ENCODE measurements at places on chromosomes 3 and 15.

DNA sequence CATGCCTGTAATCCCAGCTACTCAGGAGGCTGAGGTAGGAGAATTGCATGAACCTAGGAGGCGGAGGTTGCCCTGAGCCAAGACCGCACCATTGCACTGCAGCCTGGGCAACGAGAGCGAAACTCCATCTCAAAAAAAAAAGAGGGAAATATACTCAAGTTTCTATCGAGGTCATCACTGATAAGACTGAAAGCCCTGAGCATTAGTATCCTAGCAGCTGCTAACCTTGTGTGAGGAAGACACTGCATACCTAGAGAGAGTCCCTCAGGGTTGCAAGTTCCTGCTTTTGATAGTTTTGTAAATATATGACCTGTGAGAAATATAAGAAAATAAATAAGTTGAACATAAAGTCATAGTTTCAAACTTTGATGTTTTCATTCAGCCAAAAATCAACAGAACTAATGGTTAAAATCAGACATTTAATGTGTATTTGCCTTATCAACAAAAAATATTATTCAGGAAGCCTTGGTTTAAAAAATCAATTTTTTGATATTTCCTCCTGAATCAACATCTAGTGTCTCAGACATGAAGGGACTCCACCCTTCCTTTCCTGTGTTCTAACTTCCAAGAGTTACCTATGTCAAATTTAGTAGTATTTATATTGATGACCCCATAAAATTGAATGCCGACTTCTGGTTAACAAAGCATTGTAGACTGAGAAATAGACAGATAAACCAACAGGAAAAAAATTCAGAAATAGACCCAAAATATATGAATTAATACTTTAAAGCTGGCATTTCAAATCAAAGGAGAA is 19.8 kb upstream of the USP3 start:
- no peak for DNase-seq

- DNase-seq, result no peak
These were observed 84.3 kb downstream of the MTHFS start for GRCh38 chr15:79812541-79812940.

DNA sequence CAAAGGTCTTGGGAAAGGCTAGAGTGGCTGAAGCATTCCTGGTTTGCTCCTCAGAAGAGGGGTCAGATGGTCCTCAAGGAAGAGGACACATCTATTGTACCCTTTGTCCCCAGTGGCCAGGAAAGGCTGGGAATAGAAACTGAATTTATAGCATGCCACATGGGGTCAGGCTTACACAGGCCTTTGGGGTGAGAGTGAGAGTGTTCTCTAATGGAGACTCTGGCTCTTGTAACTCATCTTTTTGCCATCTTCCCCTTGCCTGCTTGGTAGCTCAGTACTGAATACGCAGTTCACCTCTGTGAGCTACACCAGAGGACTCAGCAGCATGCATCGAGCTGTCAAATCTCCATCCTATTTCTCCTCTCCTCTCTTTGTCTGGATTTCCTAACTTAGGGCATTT is 87.5 kb downstream of the ATP2B2 start:
- no peak for DNase-seq

- DNase-seq, result no peak
These were observed 10.9 kb downstream of the SEMA7A start for GRCh38 chr15:74422652-74423430.

GRCh38 chr3:110810356-110810755 is 261.3 kb upstream of the NECTIN3 start:
- no peak for DNase-seq

- no peak for DNase-seq
These were observed 2.0 kb upstream of the ST8SIA2 start for GRCh38 chr15:92391640-92392039.

GRCh38 chr15:65377976-65378366 is at the start of gene IGDCC3:
Gene IGDCC3, minus strand, starts transcription at chr15:65378002. Its CDS starts 214 bp downstream, at chr15:65377788.
- no peak for DNase-seq

- no peak for DNase-seq
These were observed 26.9 kb downstream of the ZNF589 start for GRCh38 chr3:48267782-48268181.

DNA sequence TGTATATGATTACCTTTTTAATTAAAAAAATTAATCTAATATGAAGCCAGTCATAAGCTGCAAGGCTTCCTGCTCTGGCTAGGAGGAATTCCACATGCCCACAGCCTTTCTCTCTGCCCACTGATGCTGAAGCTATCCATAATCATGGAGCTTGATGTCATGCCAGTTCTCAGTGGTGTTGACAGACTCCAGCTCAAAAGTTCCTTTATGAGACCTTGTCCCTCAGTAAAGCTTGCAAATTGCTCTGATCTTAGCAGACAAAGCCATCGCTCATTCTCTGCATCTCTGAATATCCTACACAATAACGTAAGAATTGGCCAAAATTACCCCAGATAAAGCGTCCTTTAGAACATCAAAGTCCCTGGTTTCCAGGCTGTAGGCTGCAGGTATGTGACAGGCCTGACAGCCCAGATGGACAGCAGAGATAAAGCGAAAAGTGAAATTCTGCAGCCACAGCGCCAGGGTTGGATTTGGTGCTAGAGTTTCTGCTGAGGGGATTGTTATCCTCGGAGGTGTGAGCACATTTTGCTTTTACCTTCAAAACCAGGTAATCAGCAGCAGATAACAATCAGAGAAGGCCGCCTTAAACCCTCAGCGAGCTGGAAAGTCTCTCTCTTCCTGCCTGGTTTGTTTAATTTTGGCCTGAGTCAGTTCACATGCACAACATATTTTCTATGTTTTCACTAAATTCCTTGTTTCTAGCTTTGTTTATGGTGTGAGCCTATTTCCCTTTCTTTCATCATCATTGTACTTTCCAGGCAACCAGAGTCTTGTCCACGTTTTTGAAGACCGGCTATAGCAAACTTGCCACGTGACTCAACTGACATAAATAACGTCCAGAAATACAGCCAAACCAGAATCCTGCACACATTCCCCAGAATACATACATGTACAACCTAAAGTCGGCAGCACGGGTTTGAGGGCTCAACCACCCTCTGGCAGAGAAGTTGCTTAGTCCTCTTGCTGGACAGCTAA is 36.6 kb upstream of the ALDH1A3 start:
- DNase-seq, result peak; percentile 56

DNA sequence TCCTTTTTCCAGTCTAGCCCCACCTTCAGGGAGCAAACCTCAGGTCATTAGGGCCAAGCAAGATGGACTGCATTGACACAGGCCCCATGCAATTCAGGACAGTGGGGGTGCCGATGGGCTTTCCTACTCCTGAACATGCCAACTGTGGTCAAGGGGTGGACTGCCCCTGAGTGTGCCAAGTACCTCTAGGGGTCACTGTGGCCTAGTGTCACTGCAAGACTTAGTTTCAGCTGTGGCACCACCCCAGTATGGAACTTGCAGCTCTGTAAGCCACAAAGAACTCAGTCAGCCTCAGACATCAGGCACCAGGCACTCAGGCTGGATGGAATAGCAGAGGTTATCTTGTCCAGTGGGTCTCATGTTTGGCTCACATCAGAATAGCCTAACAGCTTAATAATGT is 32.3 kb downstream of the EXOG start:
- no peak for DNase-seq

- DNase-seq, result no peak
These were observed 203.7 kb downstream of the TJP1 start for GRCh38 chr15:29618586-29618985.

- DNase-seq, result no peak
These were observed 24.9 kb upstream of the GNB4 start for GRCh38 chr3:179476215-179476614.

DNA sequence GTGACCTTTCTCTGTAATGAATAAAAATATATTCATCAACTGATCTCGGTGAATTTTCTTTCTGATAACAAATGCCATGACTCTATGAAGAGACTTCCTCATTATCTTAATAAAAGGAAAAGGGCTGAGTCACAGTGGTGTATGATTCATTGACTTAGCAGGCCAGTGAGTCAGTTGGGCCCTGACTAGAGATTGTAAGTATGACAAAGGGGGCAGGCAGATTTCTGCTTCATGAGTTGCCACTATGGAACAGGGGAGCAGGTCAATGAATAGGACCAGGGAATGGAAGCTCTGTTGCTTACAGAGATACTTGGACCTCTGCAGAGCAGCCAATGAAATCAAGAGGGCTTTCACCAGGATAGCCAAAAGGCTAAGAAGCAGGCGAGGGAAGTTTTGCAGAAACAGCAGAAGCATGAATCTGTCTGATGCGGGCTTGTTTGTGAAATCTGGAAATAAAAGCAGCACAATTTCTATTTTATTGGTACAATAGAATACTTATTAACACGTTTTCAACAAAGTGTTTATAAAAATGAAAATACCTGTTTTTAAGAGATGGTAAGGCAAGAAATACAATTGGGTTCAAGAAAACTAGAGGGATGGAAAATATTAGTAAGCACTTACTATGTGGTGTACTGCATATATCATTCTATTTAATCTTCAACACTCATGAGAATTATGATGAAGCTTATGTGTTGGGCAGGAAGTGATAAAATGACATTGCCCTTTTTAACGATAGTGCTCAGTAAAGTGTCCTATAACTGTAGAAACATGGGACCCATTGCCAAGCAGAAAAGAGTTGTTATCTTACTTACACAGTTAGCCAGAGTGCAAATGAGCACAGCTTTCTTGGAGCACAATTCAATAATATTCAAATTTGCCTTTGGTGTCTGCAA is 169.8 kb upstream of the MYRIP start:
- DNase-seq, result peak; percentile 82

DNA sequence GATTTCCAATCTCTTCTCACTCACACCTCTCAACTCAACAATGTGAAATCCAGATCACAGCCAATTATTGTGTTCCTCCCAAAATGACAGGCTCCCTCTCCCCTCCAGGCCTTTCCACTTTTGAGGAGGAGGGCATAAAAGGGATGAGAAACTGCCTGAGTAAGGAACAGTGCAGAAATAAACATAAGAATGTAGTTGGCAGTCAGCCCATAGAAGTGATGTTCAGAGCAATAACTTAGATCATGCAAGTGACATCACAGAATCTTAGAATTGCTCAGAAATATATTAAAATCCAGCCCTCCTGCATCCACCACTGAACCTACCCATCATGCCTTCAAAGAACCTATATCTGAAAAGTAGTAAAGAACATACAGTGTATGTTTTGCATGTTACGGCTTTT is 299.4 kb upstream of the GADL1 start:
- DNase-seq, result no peak

GRCh38 chr3:122955916-122956692 is 71.5 kb downstream of the SEMA5B start:
- DNase-seq, result no peak

- no peak for DNase-seq
These were observed 104.9 kb upstream of the IQSEC1 start for GRCh38 chr3:13178107-13178506.

- no peak for DNase-seq
These were observed 9.1 kb upstream of the ISL2 start for GRCh38 chr15:76327191-76328105.

GRCh38 chr3:159989973-159990846 is 1.6 kb downstream of the IL12A start:
- no peak for DNase-seq

GRCh38 chr3:113136071-113136470 is 75.3 kb upstream of the BOC start:
- no peak for DNase-seq

DNA sequence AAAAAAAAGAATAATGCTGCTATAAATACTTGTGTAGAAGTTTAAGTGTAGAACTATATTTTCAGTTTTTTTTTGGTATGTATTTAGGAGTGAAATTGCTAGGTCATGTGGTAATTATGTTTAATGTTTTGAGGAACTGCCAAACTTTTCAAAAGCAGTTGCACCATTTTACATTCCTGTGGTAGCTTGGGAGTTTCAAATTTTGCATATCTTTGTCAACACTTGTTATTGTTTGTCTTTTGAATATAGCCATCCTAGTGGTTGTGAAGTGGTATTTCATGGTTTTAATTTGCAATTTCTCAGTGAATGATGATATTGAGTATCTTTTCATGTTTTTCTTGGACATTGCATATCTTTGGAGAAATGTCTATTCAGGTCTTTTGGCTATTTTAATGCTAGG is 30.4 kb downstream of the SKIL start:
- DNase-seq, result peak; percentile 2

DNA sequence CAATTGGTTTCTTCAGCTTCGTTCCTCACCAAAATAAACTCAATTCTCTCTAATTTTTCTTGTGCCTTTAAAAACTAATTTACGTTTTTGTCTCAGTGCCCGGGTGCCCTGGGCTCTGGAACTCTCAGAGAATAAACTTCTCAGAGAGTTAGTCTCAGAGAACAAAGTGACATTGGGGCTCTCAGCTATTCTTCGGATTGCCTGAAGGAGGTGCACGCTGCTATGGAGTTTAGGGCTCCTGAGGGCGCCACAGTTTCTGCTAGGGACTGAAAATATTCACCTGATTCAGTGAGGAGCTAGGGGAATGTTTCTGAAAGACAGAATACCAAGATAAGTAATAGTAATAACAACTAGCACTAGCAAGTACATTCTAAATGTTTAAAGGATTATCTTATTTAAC is 22.7 kb downstream of the ZIC4 start:
- DNase-seq, result no peak

DNA sequence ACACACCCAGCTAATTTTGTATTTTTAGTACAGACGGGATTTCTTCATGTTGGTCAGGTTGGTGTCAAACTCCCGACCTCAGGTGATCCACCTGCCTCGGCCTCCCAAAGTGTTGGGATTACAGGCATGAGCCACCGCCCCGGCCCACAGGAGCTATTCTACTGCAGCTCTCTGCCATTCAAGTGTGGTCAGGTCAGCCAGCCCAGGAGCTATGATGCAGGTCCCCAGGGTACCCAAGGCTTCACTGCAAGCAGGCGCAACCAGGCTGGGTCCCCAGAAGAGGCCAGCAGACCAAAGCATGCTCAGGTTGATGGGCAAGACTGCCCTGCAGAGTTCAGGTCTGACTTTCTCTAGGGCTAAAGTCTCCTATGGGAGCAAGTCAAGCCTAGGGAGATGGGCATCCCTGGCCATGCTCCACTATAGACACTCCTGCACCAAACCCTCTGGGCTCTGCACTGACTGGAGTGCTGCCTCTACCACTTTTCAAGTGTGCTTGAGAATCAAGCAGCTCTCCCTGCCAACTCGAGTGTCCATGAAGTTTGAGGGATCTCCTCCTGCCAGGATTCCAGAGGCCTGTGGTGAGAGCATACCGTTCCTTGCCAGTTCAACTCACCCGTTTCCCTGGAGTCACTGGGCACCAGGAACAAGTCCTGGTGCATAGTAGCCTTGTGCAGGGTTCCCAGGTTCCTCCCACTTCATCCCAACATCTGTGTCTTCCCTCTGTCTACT is 30.9 kb downstream of the MYO9A start:
- no peak for DNase-seq

DNA sequence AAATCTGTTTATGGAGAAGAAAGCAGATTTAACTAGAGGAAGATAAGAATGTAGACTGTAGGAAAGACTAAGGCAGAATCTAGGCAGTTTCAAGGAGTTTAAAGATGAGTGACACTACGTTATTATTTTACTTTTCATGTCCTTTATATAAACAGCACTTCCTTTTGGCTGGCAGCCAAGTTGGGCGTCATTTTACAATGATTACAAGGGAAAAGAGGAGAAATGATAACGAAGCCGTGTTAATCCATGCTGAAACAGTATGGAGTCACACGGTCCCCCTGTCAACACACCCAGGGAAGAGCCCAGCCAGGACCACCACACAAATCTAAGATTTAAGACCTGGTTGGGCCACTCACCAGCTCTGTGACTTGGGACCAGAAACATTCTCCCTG is 83.7 kb upstream of the NEO1 start:
- DNase-seq, result no peak

GRCh38 chr3:81601707-81602305 is 159.6 kb downstream of the GBE1 start:
- DNase-seq, result no peak
